ENCODE measurements at places on chromosomes 13 and 19. TPM values are rescaled to one million over a fixed set of nuclear protein-coding genes. Genes with fewer than 3 reads are reported as not detected.

Gene ZNF709
- 3.2 TPM for total RNA-seq

Gene BORA
- total RNA-seq: 32.4 TPM

Gene SYT5
- not detected for total RNA-seq

Gene TMC4
- not detected for total RNA-seq

Gene ZNF14
- 2.1 TPM for total RNA-seq

Gene ZNF69
- total RNA-seq: 5.4 TPM

Gene RASIP1
- total RNA-seq: 0.20 TPM

Gene IGFL4
- total RNA-seq: not detected

Gene MYH14
- total RNA-seq: not detected

Gene KLK7
- total RNA-seq: not detected

Gene IRGC
- not detected for total RNA-seq

Gene SYDE1
- total RNA-seq: 19.7 TPM

Gene ZNF615
- 2.0 TPM for total RNA-seq

DNA sequence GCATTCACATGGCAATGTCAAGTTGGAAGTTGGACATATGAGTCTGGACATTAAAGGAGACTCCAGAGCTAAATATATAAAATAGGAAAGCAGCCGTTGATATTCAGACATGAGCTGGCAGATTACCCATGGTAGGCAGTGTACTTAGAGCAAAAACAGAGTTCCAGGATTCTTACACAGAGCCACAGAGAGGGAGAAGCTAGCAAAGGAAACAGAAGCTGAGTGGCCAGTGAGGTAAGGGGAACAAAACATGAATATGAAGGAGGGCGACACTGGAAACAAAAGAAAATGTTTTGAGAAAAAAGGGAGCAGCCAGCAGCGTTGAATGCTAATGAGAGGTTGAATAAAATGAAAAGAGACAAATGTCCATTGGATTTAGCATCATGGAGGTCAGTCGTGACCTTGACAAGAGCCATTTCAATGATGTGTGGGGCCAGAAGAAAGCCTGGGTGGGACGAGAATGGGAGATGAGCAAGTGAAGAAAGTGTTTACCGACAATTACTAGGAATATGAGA is 198.4 kb downstream of the POU4F1 start:
- DNase-seq: no peak

DNA sequence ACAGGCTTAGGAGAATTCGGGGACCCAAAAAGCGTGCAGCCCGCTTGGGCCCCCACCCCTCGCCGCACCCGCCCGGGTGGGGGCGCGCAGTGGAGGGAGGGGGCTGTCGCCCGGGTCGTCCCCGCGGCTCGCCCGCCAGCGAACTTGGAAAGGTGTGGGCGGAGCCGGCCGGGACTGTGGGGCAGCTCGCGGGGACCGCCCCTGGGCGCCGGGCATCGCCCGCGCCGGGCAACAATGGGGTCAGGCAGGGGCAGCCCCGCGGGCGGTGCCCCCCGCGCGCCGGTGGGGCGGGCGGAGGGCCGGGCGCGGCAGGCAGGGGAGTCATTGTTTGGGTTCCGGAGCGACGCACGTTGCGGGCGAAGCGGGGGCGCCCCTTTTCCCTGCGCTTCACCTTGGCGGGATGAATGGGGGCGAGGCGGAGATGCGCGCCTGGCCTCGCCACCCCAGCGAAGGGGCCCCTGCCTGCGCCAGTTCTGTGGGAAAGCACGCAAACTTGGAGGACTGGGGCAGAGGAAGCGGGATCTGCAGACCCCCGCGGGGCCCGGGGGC is 647 bp upstream of the KLF12 start:
- peak; percentile 63 for DNase-seq

- no peak for DNase-seq
Observed at GRCh38 chr13:106487129-106487528, 48.3 kb downstream of the EFNB2 start.

DNA sequence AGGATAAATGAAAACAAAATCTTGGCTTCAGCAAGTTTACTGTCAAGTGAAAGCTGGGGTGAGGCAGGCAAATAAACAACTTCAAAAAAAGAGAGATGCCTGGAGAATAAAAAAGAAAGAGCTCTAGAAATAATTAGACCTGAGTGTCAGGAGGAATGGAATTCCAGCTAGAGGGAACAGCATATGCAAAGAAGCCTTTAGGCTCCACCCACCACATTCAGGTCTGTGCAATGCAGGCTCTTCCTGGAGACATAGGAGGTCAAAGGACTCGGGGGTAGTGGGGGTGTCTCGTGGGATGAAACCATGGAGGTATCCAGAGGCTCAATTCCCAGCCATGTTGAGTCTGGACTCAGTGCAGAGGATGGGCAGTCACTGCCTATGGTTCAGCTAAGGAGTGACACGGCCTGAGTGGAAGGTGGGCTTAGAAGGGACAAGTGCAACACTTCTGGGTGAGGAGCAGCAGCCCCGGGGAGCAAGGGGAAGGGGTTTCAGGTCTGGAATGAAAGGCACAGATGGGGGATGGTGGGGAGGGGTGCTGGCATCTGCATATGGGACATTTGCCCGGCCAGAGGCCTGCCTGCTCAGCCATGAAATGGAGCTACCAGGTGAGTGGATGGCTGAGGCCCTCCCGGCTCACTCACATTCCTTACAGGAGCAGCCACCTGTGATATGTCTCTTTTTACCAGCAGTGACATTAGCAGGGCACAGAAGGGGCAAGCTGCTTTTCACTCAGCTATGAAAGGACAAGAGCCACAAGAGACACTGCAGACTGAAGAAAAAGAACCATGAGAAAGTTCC is 12.3 kb downstream of the LATS2 start:
- DNase-seq: no peak

DNA sequence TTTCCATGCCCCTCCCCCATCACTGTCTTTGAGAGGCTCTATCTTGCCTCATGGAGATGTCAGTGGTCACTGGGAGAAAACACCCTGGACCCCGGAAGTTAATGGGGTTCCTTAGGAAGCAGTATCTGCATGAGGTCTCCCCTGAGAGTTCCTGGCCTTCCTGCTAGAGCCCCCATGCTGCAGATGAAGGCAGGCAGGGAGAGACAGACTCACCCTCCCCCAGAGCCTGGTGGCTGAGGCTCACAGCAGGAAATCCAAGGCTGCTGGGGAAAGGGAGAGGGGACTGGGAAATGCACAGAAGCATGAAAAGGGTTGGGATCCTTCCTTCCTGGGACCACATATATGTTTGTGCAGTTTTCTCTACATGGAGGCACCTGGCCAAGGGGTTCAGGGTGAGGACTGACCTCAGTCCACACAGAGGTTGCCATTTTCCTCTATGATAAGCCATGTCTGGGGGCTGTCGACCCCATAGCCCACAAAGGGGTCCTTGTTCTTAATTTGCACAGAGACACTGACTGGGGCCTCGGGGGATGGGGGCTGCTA is 95.4 kb downstream of the RNASEH2B start:
- no peak for DNase-seq

- peak; percentile 68 for DNase-seq
Observed at GRCh38 chr19:14502334-14503092, 6.6 kb upstream of the GIPC1 start.

- no peak for DNase-seq
Observed at GRCh38 chr19:51196181-51196580, 28.7 kb upstream of the CD33 start.

GRCh38 chr13:27796544-27797227 is 4.4 kb downstream of the GSX1 start:
- DNase-seq: no peak

- peak; percentile 60 for DNase-seq
Observed at GRCh38 chr19:49362048-49362928, at the start of gene TEAD2. Gene TEAD2, minus strand, starts transcription at chr19:49362416. Its CDS starts 2,341 bp downstream, at chr19:49360075.

DNA sequence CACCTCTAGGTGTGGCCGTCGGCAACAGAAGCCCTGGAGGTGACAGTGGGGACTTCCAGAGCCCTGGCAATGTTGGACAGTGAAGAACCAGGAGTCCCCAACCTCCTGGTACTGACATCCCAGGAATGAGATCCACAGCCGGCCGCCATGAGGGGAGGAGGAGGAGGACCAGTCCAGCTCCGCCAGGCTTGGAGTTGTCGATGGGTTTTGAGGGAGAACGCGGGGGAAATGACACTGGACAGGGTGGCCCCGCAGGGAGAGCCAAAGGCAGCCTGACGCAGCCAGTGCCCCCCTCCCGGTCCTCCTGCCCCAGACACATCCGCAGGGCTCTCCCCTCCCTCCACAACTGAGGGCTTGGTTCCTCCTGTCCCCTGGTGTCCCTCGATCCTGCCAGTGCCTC is 57.9 kb downstream of the SPACA7 start:
- no peak for DNase-seq

DNA sequence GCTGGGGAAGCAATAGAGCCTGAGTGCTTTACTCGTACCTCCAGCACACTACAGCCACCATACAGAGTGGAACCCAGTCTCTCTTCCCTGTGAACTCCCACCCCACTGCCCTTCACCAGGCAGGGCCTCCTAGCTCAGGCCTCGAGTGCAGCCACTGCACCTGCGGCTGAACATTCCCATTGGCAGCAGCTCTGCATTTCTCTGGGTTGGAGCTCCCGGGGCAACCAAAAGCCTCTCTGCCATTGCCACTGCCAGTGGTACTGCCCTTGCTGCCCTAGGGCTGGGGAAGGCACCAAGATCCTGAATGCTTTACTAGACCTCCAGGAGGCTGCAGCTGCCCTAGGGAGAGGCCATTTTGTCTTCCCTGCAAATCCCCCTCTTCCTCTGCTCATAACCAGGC is 266.8 kb downstream of the TDRD3 start:
- no peak for DNase-seq

DNA sequence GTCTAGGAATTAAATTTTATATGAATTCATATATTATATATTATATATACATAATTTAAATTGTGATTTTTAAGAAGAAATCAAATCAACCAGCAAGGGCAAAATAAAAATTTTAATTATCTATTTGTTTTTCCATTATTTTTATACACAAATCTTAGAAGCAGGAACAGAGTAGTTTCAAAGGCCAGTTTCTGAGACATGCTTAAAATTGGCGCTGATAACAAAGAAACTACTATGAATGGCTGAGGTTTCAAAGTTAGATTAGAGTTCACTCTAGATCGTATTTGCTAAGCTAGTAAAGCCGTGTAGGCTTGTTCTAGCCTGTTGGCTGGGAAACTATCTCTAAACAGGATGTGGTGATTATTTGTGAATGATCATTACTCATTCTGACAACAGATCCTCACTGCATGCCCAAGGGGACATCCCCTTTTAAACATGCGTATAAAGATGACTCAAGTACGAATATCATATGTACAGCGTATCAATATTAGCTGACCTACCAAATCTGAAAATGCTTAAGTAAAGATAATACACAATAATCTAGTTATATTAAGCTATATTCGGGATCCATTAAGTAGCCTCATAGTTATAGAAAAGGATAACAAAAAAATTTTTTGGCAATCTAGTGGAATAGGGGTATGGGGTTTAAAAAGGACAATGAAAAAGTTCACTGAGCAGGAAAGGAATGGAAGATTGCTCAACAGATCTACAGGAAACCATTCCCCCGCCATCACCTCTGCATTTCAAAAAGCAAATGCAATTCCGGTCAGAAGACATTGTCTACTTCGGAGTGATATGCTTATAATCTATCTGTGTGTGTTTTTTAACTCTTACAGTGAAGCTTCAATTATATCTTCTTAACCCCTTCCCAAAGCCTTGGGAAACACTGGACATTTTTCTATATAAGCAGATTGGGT is 150.1 kb downstream of the SHISA2 start:
- DNase-seq: peak; percentile 93

GRCh38 chr19:3979289-3979673 is 6.0 kb downstream of the EEF2 start:
- DNase-seq: no peak

DNA sequence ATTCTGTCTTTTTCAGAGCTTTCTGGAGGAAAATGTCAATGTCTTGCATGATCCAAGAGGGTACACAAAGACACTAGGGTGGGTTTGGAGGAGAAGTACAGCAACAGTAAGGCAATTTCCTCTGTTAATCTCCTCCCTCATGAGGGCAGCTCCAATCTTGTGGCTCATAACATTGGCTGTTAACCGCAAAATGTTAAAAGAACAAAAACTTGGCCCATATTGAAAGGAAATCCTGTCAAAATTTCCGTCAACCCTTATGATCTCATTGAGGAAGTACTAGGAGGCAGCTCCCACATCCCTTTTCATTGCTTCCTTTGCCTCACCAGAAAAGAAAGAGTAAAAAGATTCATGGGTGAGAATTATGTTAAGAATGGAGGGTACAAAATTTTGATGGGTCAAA is 11.6 kb downstream of the OXGR1 start:
- peak; percentile 28 for DNase-seq

DNA sequence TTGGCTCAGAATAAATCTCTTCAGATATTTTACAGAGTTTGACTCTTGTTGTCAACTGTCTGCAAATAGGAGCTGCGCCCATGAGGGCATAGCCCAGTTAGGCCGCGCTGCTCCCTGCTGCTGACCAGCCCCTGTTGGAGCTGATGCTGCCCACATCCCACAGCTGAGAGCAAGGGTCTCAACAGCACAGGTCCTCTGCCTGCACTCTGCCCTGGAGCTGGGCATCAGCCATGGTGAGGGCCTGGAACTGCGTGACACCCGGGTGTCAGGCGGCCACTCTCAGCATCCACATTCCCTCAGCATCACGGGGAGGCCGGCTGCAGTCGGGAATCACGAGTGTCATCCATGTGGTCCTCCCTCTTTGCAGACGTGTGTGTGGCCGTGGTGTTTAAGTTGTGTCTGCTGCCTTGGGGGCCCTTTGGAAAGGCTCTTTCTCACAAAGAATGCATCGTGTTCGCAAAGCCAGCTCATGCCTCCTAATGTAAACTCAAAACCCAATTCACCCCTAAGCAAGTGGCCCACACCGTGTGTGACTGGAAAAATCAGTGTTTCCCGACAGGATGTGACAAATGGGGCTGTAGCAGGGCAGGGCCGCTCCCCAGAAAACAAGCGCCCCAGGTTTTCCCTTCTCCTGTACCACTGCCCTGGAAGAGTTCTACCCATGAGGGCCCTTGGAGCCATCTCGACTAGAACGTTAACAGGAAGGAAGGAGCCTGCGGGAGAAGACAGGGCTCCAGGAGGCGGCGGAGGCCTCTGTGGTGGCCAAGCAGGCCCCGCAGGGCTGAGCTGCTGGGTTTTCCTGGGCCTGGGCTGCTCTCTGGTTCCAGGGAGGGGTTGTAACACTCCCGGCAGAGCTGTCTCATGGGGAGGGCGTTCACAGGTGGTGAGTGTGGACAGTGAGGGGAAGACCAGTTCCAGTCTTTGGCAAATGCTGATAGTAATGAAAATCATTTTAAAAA is 20.3 kb downstream of the ATP11A start:
- no peak for DNase-seq

- DNase-seq: no peak
Observed at GRCh38 chr13:29405401-29405800, 190.1 kb downstream of the SLC7A1 start.

- peak; percentile 22 for DNase-seq
Observed at GRCh38 chr13:109667056-109667455, 119.3 kb downstream of the IRS2 start.

DNA sequence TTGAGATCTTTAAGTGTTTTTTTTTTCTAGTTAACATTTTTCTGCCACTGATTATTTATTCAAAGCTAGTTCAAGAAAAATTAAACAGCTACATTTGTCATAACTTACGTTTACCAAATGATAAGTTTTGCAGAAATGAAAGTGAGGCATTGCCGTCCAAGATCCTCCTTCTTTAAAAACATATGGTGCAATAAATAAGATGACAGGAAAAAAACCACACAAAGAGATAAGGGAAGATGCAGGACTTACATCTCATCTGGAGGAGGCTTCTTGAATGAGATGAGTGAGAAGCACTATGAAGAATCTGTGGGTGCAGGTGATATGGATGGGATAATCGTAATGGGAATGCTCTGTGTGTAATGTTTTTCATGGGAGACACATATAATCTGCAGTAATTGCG is 12.4 kb downstream of the TNFSF13B start:
- DNase-seq: no peak

- no peak for DNase-seq
Observed at GRCh38 chr13:31805841-31806240, 66.5 kb downstream of the RXFP2 start.

All from M059J (cell line).